Hepatocyte (in vitro differentiated cells): ENCODE measurements at places on chromosomes 11 and 22.

DNA sequence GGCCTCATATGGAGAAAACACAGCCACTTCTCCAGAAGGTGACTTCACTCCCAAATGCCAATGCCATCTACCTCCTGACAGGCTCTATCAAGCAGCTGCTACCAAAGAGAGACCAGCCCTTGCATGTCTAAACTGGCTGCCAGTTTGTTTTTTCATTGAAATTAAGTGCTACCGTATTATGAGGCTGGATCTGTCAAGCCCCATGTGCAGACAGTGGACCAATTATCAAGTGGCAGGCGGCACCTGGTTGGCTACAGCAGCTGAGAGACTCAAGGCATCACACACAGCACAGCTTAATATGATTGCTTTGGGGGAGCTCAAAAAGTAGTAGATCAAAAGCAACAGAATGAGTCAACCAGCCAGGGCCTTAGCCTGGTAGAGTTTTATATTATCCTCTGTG, 1293.0 kb upstream of the TENM4 start:
- DNase-seq: no peak

DNA sequence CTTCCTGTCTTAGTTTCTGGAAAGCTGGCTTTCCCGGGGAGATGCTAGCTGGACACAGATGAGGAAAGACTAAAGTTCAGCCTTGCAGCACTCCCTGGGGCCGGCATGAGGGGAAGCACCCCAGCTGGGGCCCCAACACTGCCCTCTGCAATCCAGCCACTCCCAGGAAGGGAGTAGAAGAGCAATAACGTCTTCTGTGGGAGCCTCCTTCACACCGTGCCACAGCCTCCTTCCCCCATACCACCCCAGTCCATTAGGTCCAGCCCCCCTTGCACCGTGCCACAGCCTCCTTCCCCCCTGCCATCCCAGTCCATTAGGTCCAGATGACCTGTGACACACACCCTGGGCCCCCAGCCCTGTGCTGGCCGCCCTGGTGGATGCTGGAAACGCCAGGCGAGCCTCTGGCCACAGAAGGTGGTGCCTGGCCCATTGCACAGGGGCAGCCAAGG, 44.1 kb upstream of the PRDM11 start:
- peak; percentile 68 for DNase-seq

DNA sequence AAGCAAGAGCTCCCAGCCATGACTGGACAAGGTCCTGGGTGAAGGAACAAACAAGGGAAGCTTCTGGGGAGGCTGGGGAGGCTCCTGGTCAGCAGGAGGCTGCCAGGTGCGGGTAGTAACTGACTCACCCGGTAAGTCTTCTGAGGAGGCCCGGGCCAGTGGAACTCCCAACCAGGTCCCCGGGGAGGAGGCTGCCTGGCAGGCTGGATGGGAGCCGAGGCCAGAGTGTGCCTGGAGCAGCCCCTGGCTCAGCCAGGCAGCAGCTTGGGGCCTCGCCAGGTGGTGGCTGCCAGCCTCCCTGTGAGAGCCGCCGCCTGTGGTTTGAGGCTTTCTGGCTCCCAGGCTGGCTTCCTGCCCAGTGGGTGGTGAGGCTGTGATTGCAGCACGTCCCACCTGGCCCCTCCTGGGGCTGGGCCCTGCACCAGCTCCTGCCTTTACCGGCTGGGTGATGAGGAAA, 46.2 kb downstream of the IGF2 start:
- no peak for DNase-seq

DNA sequence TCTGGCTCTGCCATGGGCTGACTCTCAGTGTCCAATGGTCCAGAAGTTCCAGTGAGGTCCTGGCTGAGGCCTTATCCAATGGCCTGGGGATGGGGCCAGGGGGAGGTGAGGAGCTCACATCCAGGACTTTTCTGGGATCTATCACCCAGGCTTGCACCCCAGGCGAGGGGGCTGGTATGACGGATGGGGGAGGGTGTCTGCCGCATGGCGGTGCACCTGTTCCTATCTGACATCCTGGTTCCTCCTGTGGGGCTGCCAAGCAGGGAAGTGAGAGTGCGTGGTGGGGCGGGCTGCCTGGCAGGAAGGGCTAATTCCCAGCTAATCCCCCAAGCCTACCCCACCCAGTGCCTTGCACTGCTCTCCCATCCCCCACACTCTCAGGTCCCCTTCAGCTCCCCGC, 102.1 kb downstream of the NECTIN1 start:
- DNase-seq: no peak

DNA sequence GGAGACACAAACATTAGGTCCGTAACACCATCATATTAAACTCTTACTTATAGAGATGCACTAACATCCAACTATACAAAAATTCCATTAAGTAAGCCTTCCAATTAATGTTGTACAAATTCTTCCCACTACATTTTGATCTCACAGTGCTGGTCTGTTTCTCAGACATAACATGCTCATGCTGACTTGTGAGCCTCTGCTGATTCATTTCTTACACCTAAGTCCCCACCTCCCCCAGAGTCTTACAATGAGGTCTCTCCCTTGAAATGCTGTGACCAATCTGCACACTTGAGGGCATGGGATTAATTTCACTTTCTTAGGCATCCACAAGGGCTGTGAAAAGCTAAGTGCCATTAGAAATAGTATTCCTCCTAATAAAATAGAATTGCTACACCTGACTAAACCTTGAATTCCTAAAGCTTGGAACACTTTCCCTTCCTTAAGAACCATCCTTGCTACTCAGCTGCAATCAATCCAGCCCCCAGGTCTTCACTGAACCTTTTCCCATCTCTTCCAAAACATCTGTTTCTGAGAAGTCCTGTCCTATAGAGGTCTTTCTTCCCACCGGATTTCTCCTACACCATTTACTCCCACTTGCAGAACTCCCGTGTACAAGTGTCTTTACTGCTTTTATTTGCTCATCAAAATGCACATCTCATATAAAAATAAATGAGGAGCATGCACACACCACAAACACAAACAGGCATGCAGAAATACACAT, 2.0 kb downstream of the HBG1 start:
- DNase-seq: no peak

DNA sequence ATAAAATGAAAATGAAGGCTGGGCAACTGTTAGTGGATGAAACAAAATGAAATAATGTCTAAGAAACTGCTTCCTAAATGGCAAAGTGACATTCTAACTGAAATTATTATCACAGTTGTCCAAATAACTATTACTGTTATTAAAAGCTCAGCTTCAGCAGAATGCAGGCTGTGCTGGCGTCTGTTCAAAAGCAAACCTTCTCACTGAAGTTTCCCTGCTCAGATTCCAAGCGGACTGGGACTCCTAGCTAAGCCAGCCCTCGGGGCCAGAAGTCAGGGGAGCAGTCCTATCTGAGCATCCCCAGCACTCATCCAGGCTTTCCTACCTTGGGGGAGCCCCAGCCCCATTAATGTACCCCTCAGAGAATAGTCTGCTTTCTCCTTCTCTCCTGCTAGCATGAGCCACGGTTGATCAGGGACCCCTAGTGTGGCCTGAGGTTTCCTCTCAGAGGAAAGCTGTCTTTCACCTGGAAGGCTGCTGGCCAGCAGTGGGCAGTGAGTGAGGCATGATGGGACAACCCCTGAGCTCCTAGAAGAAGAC, 1167.3 kb downstream of the TBC1D22A start:
- no peak for DNase-seq

GRCh38 chr11:63908631-63909401, 8.1 kb downstream of the RCOR2 start:
- DNase-seq: no peak

- no peak for DNase-seq
These were observed 85.1 kb downstream of the NECTIN1 start for GRCh38 chr11:119643876-119644225.

DNA sequence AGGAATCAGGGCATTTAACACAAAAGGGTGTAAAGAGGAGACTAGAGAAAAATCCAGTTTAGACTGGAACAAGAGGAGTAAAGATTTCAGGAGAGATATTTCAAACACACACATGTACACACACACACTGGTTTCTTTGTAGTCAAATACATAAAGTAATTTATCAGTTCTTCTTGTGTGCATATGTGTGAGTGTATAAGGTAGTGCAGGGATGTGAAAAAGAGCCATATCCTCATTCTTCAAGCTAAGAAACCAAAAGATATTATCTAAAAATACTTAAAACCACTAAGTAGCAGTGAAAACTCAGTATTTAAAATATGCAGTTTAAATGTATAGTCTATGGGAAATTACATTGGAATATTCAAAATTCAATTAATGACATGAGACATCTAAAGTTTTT, 52.5 kb upstream of the CARD18 start:
- no peak for DNase-seq

- peak; percentile 84 for DNase-seq
These were observed 115.0 kb downstream of the MN1 start for GRCh38 chr22:27686534-27686933.

DNA sequence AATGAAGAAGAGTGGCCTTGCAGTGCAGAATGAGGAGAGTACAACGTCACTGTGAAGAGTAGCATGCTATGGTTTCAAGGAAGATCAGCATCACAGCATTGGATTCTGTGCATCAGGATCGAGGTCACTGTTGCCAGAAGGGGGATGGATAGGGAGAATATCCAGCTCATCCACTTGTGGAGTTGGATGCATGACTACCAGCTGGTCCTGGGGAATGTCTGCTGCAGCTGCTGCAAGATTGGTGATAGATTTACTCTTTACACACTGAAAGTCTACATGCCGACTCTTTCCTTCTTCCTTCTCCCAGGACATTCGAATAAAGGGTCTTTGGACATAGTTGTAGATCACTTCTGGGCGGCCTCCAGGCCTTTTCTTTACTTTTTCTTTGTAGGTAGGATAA, 74.3 kb downstream of the BTBD10 start:
- no peak for DNase-seq

- DNase-seq: no peak
These were observed 959.8 kb downstream of the BRD1 start for GRCh38 chr22:48867891-48868290.

DNA sequence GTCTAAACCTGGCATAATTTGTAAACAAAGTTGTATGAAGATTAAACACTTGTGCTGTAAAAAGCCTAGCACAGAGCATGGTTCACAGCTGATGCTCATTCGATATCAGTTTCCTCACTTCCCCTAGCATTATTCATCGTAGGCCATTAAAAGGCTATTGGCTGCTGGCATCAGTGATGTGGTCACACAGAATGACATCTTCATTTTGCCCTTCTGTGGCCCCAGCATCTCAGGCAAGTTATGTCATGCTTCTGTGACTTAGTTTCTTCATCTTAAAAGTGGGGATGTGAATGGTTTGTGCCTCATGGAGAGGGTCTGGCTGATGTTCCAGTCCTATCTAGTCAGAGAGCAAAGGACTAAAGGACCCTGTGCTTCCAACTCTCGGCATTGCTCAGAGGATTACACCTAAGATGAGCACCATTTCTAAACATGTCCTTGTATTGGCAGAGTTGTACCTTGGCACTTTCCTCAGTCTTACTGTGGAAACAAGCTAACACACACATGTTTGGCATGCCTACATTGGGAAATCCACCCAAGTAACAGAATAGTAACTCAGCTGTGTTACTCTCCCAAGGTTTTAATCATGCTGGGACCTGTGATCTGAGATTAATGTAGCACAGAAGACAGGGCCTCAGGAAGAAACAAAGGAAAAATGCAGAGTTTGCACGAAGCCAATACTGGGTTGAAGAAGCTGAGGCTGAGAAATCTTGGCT, 83.5 kb upstream of the OR9Q1 start:
- no peak for DNase-seq

DNA sequence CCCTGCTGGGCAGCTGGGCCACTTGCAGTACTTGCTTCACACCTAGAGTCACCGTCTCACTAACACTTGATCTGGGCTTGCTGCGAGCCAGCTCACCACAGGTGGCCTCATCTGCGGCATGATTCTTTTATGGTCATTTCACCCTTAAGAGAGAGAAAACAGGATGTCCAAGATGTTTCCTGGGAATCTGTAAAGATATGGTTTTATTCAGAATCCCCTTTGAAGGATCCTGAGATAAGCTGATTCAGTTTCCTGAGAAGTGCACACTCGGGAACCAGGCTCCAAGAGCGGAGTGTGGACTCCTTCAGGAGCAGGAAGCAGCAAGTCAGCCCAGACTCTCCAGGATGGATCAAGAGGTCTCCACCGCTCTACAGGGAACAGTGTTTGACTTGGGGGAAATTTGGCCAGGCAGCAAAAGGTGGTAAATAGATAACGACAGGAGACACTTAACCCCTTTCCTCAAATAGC, 21.8 kb upstream of the TP53AIP1 start:
- no peak for DNase-seq

GRCh38 chr11:104332110-104332509, 168.2 kb upstream of the PDGFD start:
- DNase-seq: peak; percentile 28

GRCh38 chr11:128881221-128881620, 9.9 kb upstream of the KCNJ5 start:
- no peak for DNase-seq

DNA sequence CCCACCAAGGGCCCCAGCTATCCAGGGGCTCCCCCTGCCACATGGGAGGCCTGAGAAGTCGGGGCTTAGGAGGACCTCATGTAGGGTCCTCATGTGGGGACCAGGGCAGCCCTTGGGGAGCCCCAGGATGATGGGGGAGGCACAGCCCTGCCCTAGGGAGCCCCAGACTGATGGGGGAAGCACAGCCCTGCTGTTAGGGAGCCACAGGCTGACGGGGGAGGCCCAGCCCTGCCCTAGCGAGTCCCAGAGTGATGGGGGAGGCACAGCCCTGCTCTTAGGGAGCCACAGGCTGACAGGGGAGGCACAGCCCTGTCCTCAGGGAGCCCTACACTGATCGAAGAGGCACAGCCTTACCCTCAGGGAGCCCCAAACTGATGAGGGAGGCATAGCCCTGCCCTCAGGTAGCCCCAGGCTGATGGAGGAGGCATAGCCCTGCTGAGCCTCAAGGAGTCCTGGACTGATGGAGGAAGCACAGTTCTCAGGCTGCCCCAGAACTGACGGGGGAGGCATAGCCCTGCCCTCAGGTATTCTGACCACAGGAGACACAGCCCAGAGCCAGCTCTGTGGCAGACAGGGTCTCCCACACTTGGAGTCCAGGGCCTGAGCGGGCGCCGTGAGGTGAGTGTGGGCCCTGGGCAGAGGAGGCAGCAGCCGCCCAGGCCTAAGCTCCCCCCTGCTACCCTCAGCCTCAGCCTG, 10.8 kb downstream of the PRR33 start:
- DNase-seq: no peak

DNA sequence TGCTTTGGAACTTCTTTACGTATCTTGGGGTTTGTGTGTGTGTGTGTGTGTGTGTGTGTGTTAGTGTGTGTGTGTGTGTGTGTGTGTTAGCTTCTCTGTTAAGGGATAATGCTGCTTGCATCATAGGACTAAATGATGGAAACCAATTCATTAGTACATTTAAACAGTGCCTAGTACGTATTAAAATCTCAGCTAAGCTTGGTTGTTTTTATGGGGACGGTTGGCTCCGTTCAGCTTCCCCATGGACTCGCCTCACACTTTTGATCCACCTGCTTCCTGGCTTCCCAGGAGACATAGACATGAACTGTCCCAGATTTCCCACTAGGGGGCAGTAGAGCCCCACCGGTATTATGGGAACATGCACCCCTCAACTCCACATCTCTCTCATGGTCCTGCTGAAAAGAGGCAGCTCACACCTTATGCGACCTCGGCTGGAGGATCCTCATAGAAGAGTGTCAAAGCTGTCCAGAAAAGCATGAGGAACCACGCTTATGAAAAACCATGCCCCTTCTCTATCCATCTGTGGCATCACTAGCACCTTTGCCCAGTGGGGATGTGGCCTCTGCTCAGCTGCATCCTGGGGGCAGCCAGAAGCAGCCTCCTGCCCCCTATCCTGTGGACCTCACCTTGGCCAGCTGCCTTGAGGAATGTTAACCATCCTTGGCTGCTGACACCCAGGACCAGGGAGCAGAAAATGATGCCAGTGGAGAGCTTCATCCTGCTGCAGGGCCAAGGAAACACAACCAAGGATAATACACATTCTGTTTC, 9.7 kb upstream of the SAAL1 start:
- DNase-seq: peak; percentile 84

GRCh38 chr11:126487711-126488110, 132.2 kb downstream of the ST3GAL4 start:
- DNase-seq: no peak
